ENCODE measurements at places on chromosomes 7 and 10.
A peak's percentile ranks its signal among the peaks of the same experiment; 100 is the strongest.

DNA sequence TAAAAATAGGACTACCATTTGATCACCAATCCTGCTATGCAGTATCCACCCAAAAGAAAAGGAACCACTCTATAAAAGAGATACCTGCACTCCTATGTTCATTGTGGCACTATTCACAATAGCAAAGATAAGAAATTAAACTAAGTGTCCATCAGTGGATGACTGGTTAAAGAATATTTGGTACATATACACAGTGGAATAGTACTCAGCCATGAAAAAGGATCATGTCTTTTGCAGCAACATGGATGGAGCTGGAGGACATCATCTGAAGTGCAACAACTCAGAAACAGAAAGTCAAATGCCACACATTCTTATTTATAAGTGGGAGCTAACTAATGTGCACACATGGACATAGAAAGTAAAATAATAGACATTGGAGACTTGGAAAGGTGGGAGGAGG lies 116.4 kb downstream of the PFKFB3 start:
- no peak for DNase-seq

GRCh38 chr10:43754569-43755260 lies 106.0 kb upstream of the ZNF32 start:
- no peak for DNase-seq

- no peak for DNase-seq
These were observed 25.1 kb downstream of the CYP26A1 start for GRCh38 chr10:93098816-93099215.

GRCh38 chr7:94100723-94101345 lies 96.7 kb upstream of the BET1 start:
- DNase-seq = no peak

DNA sequence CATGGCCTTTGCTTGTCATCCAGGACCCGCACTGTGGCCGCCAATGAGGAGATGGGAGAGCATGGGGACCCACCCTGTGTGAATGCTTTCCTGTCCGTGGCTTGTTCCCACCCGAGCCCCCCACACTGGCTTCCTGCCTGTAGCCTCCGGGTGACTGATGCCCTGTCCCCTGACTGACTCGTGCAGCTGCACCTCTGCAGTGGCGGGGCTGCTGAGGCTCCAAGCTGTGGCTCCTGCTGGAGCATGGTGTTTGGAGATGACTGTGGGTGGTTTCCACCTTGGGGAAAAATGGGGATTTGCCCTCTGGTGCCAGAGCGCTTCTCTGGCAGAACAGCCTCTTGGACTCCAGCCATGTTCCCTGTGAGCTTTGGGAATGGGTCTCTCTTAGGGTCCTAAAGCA lies 2.1 kb downstream of the CAMK1D start:
- peak; percentile 61 for DNase-seq

DNA sequence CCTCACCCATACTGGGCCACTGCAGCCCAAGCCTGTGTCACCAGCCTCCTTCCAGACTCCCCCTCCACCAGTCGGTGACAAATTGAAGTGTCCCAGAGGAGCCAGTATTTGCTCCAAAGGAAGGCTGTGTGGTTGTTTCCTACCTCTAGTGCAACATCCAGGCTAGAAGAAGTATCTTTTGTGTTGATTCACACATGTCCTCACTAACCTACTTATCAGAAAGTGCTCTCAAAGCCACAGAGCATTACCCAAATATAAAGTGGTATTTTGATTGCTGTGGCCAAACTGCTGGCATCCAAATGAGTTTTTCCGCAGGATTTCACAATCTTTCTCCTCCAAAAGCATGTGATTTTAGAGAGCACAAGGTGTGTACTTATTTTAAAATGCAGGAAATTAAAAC lies 134.8 kb downstream of the CUL2 start:
- DNase-seq = no peak

DNA sequence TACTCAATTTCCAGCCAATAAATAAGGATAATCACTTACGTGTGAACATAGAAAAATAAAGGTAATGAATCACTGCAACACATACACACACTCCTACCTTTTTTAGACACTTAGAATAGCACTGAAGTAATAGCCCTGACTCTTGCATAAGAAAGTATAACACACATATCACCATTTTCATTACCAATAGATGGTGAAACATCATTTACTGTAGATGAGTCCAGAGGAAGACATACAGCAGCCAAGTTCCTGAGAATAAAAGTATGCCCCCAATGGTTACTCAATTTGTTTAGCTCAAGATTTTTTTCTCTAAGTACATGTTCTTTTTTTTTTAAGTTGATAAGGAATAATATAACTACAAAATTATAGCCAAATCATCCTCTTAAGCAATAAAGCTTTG lies 316.3 kb downstream of the PARD3 start:
- no peak for DNase-seq

GRCh38 chr10:34415039-34415438 lies 400.1 kb downstream of the PARD3 start:
- DNase-seq = no peak

GRCh38 chr7:25812086-25812850 lies 339.7 kb upstream of the NFE2L3 start:
- DNase-seq = no peak

DNA sequence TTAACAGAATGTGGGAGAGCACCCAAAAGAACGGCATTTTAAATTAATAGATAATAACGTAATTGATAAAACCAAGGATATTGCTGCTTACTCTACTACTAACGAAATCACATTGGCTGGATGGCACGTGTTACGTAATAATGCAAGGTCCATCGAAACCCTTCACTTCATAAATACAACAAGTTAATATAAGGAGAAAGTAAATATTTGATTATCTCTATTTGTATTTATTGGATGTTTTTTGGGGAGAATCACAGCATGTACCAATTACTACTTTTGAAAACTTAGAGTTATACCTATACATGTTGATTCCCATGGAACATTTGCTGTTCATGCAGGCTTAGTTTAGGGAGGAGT lies 1.6 kb downstream of the PRKG1 start:
- DNase-seq = no peak

GRCh38 chr7:142542942-142543341 lies 206.3 kb upstream of the PRSS1 start:
- no peak for DNase-seq

GRCh38 chr7:35501681-35502080 lies 193.3 kb downstream of the HERPUD2 start:
- no peak for DNase-seq

DNA sequence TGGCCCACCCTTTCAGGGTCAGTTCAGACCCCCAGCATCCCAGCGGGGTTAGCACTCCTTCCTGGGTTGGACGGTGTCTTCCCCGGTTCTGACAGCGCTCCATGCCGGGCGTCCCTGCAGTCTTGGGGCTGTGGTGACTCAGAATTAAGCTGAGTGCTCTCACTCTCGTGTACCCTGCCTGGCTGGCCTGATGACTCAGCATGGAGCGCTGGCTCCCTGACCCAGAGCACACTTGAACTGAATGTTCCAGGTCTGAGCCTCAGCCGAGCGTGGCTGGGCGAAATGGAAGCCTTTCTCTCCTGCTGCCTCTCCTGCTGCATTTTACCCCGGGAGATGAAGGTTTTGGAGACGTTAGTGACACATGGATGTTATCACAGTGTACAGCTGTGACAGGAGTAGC lies 7.1 kb downstream of the BAG3 start:
- no peak for DNase-seq

GRCh38 chr7:73920406-73921134 lies 59.6 kb downstream of the TMEM270 start:
- no peak for DNase-seq

GRCh38 chr10:86376852-86377796 lies 10.5 kb upstream of the GRID1 start:
- peak; percentile 99 for DNase-seq

- no peak for DNase-seq
These were observed 48.3 kb downstream of the PROSER2 start for GRCh38 chr10:11871466-11871865.

GRCh38 chr10:6823770-6824169 lies 243.7 kb upstream of the PRKCQ start:
- DNase-seq = no peak

DNA sequence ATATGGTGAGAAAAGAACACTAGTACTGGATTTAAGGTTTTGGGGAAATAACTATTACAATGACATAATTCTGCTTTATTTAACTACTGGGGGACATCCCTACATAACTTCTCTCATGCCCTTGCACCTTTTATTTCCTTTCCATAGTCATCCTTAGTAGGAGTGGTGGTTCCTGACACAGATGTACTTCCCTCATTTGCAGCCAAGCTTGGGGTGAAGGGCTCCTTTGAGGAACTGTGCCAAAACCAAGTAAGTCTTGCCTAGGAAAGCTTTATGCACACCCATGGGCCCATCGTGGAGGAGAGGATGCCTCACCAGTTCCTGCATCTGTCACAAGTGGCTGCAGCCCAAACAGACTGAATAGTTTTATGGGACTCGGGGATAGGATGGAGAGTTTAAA lies 20.6 kb downstream of the ZDHHC6 start:
- no peak for DNase-seq

DNA sequence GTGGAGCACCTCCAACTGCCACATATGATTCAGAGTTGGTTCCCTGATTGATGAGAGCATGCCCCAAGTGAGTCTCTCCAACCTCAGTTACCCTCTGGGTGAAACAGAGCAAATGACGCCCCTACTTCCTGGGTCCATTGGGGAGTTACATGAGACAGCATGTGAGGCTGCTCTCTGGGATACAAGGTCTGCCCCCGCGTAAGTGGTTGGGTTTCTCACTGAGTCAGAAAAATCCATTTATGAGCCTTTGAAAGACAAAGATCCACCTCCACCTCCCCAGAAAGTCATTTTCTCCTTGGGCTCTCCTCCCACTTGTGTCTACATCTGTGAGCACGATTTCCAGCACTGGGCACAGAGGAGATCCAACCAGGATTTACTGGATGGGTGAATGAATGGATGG lies 70.7 kb upstream of the DNAAF5 start:
- DNase-seq = no peak

GRCh38 chr10:62653254-62653653 lies 151.3 kb upstream of the ADO start:
- DNase-seq = no peak

GRCh38 chr10:69516796-69517195 lies 56.4 kb downstream of the NEUROG3 start:
- no peak for DNase-seq

DNA sequence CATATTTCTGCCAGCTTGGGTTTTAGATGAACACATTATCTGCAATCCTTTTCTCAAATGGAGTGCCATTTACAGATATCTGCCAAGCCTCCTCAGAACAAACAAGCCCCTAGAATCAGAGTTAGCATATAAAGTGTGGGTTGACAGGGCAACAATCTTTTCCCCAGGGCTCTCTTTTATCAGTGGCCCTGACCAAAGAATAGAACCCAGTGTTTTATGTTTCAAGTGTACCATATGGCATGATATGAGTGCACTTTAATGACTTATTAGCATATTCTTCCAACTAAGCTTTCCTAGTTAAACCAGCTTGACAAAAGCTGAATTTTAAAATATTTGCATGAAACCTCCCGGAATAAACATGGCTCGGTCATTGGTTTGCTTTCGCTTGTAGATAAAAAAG lies 57.3 kb downstream of the EVX1 start:
- no peak for DNase-seq

DNA sequence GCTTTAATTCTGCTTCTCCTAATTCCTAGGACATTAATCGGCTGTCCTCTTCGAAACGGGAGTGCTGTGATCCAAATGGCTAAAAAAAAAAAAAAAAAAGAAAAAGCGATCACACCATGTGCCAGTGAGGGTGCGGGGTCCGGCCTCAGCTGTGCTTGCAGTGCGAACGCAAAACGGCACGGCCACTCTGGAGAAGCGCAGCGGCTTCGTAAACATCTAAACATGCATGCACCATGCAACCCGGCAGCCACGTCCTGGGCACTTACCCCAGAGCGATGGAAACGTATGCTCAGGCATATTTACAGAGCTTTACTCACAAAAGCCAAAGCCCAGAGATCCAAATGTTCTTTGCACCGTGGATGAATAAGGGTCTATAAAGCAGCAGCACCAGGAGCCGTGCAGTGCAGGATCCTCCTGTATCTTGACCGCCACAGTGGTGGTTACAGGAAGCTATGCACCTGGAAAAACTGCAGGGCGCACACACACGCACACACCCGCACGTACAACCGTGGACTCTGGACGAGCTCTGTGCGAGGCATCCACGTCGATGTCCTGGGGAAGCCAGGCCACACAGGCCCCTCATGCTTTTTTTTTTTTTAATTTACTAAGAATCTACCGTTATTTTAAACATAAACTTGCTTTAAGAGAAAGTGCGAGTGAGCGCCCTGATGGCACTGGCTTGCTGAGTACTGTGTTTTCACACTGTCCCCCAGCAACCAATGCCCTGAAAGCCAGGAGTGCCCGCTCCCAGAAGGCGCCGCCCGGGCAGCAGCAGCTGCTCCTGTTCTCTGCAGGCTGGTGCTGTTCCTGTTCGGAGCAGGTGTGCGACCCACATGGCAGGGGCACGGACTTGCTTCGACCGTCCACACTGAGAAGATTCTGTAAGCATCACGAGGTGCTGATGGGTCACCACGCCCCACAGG lies 25.0 kb downstream of the GPER1 start:
- no peak for DNase-seq

DNA sequence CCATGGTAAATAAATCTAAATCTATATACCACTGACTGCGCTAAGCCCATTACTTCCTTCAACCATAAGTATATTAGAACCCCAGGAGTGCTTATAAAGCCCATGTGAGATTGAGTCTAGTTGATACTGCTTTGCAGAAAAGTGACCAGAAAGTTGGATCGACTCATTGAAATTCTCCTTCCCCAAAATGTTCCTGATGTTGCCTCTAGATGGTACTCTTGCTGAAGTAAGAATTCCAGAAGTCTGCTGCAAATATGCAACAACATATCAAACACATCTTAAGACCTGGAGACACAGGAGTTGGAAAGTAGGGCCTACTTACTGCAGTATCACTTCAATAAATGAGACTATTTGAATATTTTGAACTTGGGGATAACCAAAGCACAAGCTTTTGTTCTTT lies 550.8 kb downstream of the IPMK start:
- no peak for DNase-seq

DNA sequence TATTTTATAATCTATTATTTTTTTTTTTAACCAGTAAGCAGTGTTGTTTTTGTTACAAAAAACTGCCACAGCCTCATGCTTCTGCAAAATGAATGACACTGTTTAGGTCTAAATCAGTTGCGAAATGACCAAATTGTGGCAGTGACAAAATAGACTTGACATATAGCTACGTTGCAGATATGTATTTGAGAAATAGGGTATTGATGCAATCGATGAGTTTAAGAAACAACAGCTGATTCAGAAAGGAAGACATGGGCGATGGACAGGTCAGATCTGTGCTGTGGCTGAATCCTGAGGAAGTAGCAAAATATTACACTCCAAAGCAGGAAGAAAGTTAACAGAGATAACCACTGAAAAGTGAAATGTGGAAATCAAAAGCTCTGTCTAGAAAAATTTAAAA lies 89.0 kb upstream of the STEAP4 start:
- no peak for DNase-seq

- DNase-seq = no peak
These were observed 225.2 kb upstream of the TAC1 start for GRCh38 chr7:97506728-97507127.

DNA sequence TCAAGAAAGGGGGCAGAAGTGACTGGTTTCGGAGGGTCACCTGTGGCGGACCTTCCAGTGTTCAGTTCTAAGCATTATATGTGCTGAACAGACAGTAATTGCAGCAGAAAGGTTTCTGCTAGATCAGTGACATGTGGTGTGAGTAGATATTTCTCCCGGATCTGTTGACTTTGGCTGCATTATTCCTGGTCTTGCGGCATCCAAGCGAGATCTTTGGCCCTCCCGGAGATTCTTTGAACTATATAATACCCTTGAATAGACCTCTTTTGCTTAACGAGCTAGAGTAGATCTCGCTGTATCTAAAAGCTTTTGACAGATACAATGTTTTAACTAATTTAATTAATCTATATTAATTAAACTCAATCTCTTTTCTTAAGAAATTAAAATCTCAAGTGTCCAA lies 99.8 kb downstream of the PTN start:
- no peak for DNase-seq

GRCh38 chr7:41755096-41755495 lies 52.2 kb upstream of the INHBA start:
- no peak for DNase-seq

Data from activated CD8-positive, alpha-beta memory T cell treated with anti-CD3 and anti-CD28 coated beads, Interleukin-2, amount 50 U/mL, for 48 hours (primary cell).